DND-41 (cell line): ENCODE measurements at places on chromosomes 1 and 21.

DNA sequence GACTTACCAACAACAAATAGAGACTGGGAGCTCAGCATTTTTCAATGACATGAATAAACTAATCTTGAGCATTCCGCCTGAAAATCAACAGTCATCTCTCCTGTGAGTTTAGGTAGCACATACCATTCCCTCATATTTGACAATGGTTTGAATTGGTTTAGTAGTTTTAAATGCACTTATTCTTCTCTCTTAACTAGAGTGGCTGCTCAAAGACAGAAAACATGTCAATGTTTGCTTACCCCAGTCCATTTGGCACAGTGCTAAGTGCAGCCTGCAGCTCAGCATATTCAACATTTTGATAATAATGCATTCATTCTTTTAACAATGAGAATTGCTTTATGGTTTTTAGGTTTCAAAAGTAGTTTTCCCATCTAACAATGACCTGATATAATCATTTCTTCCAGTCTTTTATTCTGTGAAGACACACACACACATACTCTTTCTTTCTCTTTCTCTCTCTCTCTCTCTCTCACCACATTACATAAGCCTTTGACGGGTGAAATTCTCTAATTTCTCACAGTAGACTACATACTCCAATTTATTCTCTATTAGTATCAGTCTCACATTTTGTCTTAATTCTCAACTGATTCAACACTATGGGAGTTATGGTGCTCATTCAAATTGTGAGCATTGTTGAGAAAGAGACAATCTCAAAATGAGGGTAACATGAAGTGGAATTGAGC lies 432.3 kb downstream of the LRRIQ3 start:
- no peaks in the 10 kb centered on the region for H3K27me3 ChIP-seq
- H3K4me3 ChIP-seq: no peak overlapping the region
- no peaks in the 10 kb centered on the region for H3K4me1 ChIP-seq
- no peak for DNase-seq
- no peak overlapping the region for H3K27ac ChIP-seq

DNA sequence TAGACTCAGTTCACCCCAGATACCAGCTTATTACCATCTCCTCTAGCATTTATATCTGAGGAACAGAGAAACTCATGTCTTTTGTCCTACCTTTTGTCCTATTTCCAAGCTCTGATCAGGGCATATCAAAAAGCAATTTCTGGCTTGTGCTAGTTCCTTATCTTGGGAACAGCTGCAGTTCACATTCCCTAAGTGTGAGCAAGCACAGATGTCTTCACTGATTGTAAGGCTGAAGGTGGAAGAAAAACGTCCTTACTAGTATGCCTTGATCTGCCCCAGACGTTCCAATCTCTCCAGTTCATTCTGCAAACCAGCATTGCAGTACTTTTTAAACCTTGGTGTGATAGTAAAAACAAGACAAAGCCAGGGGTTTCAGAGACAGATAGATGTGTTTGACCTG lies 139.8 kb downstream of the NCAM2 start:
- H3K27ac ChIP-seq: no peak overlapping the region
- H3K36me3 ChIP-seq: no peaks in the 10 kb centered on the region
- H3K27me3 ChIP-seq: no peaks in the 10 kb centered on the region
- no peaks in the 10 kb centered on the region for H3K4me1 ChIP-seq
- DNase-seq: no peak
- H3K4me3 ChIP-seq: no peak overlapping the region

- H3K4me1 ChIP-seq: peaks cover 5% of the 10 kb centered on the region
- no peak overlapping the region for H3K4me3 ChIP-seq
- H3K27me3 ChIP-seq: no peaks in the 10 kb centered on the region
- DNase-seq: no peak
- no peak overlapping the region for H3K27ac ChIP-seq
- no peaks in the 10 kb centered on the region for H3K36me3 ChIP-seq
Measured at GRCh38 chr1:198467907-198468306, 72.6 kb downstream of the ATP6V1G3 start.

- H3K27me3 ChIP-seq: no peaks in the 10 kb centered on the region
- H3K36me3 ChIP-seq: no peaks in the 10 kb centered on the region
- H3K4me1 ChIP-seq: no peaks in the 10 kb centered on the region
Measured at GRCh38 chr1:168980180-168980579, 126.3 kb upstream of the ATP1B1 start.

- H3K4me3 ChIP-seq: no peak overlapping the region
- DNase-seq: no peak
- H3K27ac ChIP-seq: peak overlapping the region; percentile 69
- H3K4me1 ChIP-seq: peaks cover 35% of the 10 kb centered on the region
- peaks cover 12% of the 10 kb centered on the region; the same call in 1 of the 2 replicates for H3K36me3 ChIP-seq
Measured at GRCh38 chr1:173191011-173191705, 16.0 kb downstream of the TNFSF4 start.
